ENCODE measurements at places on chromosomes 7 and 10. TPM values are rescaled to one million over a fixed set of nuclear protein-coding genes. Genes with fewer than 3 reads are reported as not detected.

AS3MT gene
- 1.0 TPM for total RNA-seq

WDR11 gene
- total RNA-seq: 34.9 TPM

SLC29A3 gene
- 2.5 TPM for total RNA-seq

CAV1 gene
- 306 TPM for total RNA-seq

SLC26A5 gene
- not detected for total RNA-seq

MKX gene
- not detected for total RNA-seq

PRKAR2B gene
- 3.6 TPM for total RNA-seq

EGFR gene
- 27.8 TPM for total RNA-seq

CLEC2L gene
- not detected for total RNA-seq

NODAL gene
- not detected for total RNA-seq

PKD2L1 gene
- total RNA-seq: not detected

TWIST1 gene
- 70.1 TPM for total RNA-seq

SFTPA1 gene
- total RNA-seq: not detected

PIP gene
- total RNA-seq: not detected

Measured in pericardium fibroblast (primary cell).